ENCODE measurements at places on chromosomes 2 and 18.

- no peak for DNase-seq
Measured at GRCh38 chr2:128280901-128281321, 37.8 kb downstream of the HS6ST1 start.

DNA sequence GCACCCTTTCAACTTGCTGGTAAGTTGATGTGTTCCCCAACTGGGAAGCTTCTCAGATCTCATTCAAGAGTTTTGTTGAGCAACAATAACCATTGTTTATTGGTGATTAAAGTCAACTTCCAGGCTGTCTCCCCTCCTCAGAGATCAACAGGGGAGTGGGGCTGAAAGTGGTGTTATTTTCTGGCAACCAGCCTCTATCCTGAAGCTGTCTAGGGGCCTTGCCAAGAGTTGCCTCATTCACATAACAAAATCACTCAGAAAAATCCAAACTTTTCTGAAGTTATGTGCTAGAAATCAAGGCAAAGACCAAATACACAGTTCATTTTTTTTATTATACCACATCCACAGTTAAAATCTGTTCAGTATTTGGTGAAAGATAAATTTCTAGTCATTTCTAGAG, 788.4 kb downstream of the LRRTM4 start:
- DNase-seq: no peak

DNA sequence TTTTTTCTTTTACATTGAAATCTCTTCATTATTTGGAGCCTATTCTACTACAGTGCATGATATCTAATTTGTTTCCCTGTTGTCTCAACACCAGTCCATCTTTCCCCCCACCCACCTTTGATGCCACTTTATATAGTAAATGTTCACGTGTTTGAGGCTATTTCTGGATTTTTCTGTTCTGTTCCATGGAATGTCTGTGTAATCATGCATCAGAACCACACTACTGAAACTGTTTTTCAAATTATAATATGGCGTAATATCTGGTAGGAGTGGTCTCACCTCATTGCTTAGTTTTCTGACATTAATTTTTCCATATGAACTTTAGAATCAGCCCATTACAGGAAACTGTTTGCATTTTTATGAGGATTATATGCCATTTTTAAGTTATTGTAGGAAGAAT, 19.1 kb upstream of the NARS1 start:
- DNase-seq: no peak

DNA sequence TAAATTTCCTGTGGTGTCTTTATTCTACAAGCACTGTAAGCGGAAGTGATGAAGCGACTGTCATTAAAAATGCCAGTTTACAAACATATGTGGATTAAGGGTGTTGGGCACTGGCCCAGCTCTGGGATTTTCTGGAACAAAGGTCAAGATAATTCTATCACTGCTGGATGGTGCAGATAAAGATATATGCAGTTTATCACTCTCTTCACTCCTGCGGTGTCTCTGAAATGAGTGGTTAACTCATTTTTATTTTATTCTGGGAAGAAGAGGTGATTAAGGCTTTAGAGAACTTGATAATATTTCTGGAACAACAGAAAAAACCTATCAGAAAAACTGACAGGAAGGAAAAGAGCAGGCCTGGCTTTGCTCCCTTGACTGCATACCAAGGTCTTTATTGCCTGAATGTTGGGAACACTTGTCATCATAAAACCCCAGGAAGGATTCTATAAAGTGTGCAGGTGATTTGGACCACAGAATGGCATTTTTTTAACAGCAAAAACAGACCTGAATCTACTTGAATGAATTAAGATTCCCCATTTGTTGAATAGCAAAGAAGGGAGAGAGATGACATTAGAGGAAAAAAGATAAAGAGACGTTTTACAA, 32.4 kb downstream of the ABCB11 start:
- DNase-seq: no peak

GRCh38 chr2:48268671-48269070, 261.3 kb upstream of the STON1 start:
- DNase-seq: no peak

- DNase-seq: no peak
Measured at GRCh38 chr2:39240758-39241157, 3.0 kb downstream of the CDKL4 start.

- peak; percentile 73 for DNase-seq
Measured at GRCh38 chr2:168210895-168211570, 36.4 kb downstream of the STK39 start.
